ENCODE measurements at places on chromosomes 5 and 9.

GRCh38 chr9:88660611-88661010, 125.6 kb downstream of the NXNL2 start:
- DNase-seq: no peak

- no peak for DNase-seq
These were observed 128.9 kb downstream of the GDNF start for GRCh38 chr5:37710965-37711364.

DNA sequence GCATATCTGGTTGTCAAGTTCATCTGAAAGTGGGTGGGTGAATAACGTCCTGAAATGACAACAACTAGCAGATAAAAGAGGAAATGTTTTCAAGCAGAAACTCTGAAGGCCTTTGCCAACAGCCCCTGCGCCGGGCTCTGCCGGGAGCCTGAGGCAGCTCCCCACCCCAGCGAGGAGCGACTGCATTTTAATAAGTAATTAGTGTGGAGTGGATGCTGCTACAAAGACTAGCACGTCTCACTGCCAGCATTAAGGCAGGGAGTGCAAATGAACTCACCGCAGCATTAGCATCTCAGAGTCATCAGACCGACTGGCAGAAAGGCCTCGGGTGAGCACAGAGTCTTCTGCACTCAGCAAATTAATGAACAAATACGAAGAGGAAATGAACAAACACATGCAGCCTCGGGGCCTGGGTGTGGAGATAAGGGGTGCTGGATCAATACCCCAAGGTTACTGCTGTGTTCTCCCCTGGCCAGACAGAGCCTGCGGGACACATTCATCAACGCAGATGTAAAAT, 63.8 kb downstream of the VAV2 start:
- DNase-seq: no peak

DNA sequence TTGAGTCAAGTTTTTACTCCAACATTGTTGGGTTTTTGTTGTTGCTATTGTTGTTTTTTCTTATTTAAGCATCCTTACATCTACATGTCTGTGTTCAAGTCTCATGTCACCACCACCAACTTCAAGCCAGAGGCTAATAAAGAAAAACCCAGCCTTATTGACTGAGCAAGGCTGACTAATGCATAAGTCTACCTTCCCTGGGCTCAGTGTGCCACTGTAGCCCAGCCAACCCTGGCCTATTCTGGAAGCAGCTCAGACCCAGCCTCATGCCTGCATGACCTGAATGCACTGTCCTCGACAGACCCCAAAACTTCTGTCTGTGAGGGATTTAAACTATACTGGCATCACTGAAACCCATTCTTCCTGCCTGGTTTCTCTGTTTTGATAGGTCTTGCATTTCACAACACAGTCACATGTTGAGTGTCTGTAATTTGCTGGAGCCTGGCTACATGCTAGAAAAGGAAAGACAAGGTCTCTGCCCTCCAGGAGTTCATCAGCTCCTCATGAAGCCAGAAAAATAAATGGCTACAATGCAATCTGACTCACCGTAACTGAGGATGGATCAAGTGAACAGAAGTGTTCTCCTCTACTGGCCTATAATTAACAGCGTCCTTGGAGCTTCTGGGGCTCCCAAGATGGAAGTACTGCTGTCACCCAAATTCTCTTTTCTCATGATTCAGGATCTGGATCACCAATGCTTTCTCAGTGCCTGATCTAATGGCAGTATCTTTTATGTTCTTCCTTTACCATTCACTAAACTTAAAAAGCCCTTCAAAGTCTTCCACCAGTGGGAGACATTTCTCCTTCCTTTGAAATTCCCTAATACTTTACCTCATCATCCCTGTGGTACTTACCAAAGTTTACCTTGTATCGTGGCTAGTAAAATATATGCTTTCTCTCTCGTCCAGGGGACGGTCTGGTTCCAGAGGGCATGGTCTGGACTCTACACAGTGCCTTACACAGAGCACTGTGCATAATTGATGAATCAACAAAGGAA, 103.9 kb upstream of the IFNE start:
- DNase-seq: no peak

DNA sequence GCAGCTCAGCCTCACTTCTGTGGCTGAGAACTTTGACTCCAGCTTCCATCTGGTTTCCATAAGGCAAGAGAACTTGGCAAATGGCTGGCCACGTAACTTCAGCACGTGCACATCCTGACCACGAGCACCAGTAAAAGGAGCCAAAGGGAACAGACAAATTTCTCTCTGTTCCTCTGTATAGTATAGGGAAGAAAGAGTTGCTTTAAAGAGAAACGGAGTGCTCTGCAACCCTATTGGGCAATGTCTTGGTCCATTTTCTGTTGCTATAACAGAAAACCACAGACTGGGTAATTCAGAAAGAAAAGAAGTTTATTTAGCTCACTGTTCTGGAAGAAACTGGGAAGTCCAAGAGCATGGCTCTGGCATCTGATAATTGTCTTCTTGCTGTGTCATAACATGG, 558.7 kb downstream of the ACTL7B start:
- DNase-seq: no peak

DNA sequence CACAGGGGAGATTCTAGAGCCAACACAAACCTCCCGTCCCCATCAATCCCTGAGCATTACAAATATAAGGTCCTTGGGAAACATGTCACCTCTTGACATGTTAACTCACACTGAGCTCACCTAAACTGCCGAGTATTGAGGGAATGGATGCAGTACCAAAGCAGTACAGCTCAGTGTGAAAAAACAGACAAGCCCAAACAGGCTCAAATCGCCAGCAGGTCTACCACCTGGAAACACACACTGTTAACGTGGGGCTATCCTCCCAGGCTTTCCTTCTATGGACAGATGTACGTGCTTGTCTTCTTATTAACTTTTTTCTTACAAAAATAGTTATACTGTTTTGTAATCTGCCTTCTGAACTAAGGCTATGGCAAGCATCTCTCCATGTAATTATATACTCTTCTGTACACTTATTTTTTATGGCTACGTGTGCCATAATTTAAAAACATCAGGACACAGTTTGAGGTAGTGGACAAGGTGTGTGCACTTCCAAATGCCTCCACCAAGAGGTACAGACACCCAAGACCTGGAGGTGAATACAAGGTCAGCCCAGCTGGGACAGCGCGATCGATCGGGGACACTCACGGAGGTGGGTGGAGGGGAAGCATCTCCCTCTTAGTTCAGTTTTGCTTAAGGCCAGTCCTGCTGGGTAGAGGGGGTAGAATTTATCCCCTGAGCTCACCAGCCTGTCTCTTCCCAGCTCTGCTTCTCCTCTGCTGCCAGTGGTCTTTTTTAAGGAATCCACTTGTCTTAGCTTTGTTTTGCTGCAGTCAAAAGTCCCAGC, 76.5 kb downstream of the DAP start:
- DNase-seq: no peak
